ENCODE measurements at places on chromosomes 16 and 17. TPM values are rescaled to one million over a fixed set of nuclear protein-coding genes. Genes with fewer than 3 reads are reported as not detected.

DNA sequence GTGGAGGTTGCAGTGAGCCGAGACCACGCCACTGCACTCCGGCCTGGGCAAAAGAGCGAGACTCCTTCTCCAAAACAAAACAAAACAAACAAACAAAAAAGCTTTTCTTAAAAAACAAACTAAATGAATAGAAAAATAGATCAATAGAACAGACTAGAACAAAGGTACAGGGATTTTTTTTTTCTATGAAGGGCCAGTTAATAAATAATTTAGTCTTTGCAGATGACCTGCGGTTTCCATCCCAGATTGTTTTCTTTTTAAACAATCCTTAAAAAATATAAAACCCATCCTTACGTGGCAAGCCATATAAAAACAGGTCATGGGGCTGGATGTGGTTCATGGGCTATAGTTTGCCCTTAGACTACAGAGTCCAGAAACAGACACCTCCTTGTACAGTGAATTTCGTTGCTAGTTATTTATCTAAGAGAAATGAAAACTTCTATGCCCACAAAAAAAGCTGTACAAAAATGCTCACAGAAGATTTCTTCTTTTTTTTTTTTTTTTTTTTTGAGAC is 45.4 kb downstream of the CREBBP start:
- no peak for DNase-seq

DNA sequence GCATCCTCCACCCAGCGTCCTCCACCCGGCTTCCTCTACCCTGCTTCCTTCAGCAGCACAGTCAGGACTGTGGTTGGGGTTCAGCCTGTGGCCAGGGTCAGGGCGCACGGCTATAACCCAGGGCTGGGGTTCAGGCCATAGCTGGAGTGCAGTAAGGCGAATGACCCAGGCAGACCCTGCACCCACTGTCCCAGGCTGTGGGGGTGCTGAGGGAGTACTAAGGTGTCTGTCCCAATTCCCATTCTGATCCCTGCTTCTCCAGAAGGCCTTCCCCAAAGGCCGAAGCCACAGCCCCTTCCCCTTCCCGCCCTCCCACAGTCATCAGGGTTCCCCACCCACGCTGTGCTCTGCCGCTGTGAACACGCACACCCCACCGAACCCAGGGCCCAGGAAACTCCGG is 12.4 kb downstream of the EMC6 start:
- DNase-seq, result no peak

- no peak for DNase-seq
These were observed 6.7 kb upstream of the TLCD3A start for GRCh38 chr17:725746-726145.

GRCh38 chr17:41535764-41536481 is 7.8 kb upstream of the KRT19 start:
- no peak for DNase-seq

The MGAT5B gene
- 0.02 TPM for polyA plus RNA-seq

DNA sequence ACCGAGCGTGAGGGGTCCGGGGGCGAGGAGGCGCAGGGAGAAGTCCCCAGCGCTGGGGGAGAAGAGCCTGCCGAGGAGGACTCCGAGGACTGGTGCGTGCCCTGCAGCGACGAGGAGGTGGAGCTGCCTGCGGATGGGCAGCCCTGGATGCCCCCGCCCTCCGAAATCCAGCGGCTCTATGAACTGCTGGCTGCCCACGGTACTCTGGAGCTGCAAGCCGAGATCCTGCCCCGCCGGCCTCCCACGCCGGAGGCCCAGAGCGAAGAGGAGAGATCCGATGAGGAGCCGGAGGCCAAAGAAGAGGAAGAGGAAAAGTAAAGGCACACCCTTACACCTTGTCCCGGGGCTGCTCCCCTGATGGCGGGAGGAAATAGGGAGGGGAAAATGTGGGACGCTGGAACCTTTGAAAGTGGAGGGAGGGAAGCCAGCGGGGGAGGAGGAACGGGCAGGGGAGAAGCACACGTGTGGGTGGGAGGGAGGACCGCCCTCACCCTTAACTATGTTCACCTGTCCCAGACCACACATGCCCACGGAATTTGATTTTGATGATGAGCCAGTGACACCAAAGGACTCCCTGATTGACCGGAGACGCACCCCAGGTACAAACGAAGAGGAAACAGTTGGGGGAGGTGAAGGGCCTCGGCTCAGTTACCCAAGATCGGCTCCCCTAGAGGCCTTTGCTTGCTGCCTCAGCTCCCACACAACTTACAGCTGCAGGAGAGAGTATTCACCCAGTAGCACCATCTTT is 916 bp downstream of the PAGR1 start:
- peak; percentile 58 for DNase-seq

GRCh38 chr16:79269211-79269863 is 331.2 kb downstream of the MAF start:
- no peak for DNase-seq

GRCh38 chr17:72861811-72862210 is 230.7 kb downstream of the SLC39A11 start:
- DNase-seq, result no peak

- no peak for DNase-seq
These were observed 7.2 kb downstream of the SUPT4H1 start for GRCh38 chr17:58344791-58345157.

DNA sequence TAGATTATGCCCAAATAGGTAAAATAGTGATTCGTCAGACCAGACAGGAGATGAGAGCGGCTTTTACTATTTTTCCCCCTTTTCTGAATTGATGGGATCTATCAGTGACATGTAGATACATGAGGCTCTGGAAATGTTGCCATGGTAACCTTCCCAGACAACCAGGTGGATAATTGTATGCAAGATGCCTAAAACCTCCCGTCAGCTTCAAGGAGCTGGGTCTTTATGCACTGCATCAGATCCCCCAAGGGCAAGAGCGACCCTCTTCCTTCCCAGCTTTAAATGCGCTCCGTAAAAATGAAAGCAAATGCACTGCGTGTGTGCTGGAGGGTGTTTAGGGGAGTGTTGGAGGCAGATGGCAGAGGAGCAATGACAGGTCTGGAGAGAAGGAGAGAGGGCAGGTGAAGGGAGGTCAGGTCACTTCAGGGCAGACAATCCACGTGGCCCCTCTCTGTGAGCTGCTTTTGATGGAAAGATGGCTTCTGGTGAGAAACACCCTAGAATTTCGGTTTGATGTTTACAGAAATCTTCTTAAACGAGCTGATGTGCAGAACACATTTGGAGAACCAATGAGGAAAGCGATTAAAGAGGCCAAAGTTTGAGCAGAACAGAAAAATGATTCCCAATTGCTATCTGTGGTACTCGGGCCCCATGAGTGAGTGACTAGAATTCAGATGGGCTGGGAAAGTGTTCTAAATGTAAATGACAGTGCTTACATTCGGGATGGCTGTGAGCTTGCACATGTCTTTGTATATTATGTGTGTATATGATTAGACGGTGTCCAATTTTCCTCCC is 461.7 kb upstream of the HSBP1 start:
- no peak for DNase-seq

The CPNE7 gene
- polyA plus RNA-seq, result 0.56 TPM

The RNF227 gene
- 0.31 TPM for polyA plus RNA-seq

The TPSAB1 gene
- polyA plus RNA-seq, result 10.8 TPM

The FAAP100 gene
- polyA plus RNA-seq, result 8.1 TPM

All from liver (tissue), 10 donors.